ENCODE measurements at places on chromosomes 3 and 15.

DNA sequence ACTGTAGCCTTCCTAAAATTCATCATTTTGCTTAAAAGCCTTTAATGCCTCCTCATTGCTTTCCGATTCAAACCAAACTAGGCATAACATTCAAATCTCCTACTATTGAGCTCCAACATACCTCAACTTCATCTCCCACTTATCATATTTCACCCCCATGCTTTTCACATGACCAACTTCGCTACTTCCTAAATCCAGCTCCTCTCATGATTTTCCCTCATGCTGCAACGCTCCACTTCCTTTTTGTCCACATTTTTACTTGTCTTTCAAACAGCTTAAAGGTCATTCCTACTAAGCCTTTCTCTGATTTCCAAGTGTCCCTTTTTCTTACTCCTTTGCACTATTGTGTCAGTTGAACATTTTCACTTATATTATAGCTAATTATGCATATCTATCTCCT, 20.3 kb upstream of the ANXA2 start:
- DNase-seq: no peak

- DNase-seq: peak; percentile 30
Measured at GRCh38 chr3:97970956-97971620, 1.1 kb downstream of the RIOX2 start.

DNA sequence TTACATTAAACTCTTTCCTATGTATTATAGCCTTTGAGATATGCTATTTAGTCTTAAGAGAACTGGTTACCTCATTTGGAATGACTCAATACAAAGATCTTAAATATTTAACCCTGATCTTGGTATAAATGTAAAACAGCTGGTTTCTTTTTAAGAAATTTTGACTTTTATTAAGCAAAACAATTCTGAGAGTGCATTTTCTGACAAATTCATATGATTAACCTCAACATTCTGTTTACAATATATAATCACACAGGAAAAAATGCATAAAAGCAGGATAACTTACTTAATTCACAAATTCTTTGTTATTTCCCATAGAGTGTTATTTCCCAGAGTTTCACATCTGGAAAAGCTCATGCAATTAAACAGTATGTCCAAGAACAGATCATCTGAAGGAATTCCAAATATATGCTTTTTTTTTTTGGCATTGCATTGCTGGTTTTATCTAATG, 400.4 kb upstream of the THBS1 start:
- peak; percentile 69 for DNase-seq

GRCh38 chr3:139835830-139836683, 98.9 kb upstream of the CLSTN2 start:
- DNase-seq: no peak

GRCh38 chr15:93239591-93239990, 150.6 kb upstream of the RGMA start:
- DNase-seq: no peak

DNA sequence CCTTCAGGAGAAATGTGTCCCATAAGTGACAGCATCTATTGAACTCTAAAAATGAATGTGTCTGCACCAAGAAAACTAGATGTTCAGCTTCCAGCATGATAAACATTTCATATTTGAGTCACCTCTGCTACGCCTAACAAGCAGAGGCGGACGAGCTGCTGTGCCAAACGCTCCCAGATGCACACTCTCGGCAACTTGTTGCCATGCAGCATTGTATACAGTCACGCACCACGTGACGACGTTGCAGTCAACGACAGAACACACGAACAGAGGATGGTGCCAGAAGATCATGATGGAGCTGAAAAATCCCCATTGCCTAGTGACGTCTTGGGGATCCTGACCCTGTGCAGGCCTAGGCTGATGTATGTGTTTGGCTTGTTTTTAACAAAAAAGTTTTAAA, 137.5 kb downstream of the XXYLT1 start:
- DNase-seq: no peak

DNA sequence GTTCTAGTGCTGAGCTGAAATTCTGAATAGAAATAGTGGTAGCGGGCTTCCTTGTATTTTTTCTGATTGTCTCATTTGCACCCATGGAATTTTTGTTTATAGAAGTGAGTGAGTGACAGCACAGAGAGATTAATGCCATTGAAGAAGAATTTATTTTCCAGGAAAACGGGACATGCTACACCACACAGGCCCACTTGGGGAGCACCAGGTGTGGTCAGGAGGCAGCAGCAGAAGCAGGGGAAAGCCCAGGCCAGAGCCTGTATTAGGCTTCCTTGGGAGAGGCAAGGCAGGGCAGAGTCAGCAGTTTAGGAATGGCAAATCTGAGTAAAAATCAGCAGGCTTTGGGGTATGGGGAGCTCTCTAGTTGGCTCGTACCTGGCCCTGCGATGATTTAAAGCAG, 88.4 kb upstream of the ATP11B start:
- no peak for DNase-seq

DNA sequence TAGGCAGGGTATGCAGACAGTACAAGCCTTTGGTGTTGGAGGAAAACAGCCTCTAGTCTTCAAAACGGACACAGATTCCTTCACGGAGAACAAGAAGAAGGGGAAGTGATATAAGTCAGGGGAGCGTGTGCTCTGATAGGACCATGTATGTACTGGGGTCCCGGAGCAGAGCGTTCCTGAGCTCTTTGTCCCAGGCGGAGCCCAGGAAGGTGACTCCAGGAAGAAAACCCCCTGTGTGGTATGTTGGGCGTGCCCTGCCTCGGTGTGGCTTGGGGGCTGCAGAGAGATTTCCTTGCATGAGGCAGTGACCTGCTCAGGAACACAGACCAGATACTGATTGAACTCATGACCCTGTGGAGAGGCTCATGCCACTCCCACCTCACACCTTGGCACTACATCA, 21.7 kb downstream of the MELTF start:
- DNase-seq: no peak
